ENCODE measurements at places on chromosomes 12 and 14.

DNA sequence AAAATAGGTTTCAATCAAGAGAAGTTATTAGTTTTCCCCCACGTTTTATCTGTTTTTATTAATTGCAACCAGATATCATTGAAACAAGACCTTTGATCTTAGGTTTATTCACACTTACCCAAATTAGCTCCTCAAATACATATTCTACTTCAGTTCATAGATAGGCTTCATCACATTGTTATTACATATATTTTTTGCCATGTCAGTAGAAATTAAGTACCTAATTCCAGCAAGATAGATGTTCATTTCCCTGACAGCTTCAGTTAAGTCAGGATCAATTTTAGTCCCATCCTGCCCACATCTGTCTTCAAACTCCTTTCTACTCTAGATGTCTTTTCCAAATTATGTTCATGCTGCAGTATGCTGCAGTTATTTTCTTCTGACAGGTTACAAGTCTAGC lies 388.8 kb downstream of the TMTC2 start:
- no peak for DNase-seq

DNA sequence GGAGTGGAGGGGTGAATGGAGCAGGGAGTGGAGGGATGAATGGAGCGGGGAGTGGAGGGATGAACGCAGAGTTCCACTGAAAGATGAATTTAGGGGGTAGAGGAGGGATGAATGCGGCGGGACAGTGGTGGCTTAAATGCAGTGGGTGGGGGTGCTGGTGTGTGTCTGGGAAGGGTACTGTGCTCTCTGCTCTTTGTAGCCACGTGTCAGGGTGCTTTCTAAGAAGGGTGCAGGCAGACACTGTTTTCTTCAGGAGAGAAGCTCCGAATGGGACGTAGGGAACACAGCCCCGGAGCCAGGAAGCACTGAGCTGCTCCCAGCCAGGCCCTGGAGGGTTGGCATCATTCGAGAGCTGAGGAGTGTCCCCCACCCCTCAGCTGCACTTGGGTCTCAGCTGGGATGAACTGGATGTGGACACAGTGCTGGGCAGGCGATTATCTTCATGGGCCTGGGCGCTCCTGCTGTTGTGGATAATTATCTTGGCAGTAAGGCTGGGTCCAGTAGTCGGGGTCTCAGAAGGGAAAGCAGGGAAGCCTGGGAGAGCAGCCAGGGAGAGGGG lies 9.5 kb upstream of the CEP170B start:
- no peak for DNase-seq

DNA sequence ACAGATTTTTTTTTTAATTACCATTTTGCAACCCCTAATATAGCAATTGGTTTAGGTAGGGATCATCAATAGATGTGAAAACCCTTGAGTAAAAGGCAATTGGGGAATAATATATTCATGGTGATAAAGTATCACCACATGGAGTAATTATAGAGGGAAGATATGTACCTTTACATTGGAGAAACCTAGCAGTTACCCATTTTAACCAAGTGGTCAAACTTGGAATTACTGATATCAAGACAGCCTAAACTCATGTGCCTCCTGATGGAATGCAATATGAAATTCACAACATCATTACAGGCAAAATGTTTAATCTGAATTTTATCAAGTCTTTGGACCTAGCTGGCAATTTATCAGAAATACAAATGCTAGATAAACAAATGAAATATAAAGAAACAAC lies 6.7 kb upstream of the SLC10A1 start:
- DNase-seq: no peak

DNA sequence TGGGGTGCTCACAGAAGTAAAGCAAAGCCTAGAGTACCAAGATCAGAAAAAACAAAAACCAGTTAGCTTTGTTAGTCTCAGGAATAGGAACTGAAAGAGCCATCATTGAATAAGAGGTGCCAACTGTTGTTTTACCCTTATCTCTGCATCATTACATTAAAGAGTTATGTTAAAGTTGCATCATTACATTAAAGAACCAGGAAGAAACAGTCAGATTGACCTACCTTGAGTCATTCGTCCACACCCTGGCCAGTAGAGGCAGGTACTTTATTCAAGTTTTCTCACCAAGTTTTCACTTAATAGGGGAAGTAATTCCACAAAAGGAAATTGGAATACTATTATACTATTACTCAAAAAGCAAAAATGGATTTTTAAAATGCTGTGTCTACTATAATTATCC lies 121.7 kb upstream of the CNOT2 start:
- DNase-seq: no peak

GRCh38 chr14:85579942-85580341 lies 50.0 kb downstream of the FLRT2 start:
- DNase-seq: no peak
